Stimulated activated CD8-positive, alpha-beta memory T cell treated with anti-CD3 and anti-CD28 coated beads, Interleukin-7, amount 100 ng/mL, for 24 hours (primary cell): ENCODE measurements at places on chromosomes 11 and 22.

DNA sequence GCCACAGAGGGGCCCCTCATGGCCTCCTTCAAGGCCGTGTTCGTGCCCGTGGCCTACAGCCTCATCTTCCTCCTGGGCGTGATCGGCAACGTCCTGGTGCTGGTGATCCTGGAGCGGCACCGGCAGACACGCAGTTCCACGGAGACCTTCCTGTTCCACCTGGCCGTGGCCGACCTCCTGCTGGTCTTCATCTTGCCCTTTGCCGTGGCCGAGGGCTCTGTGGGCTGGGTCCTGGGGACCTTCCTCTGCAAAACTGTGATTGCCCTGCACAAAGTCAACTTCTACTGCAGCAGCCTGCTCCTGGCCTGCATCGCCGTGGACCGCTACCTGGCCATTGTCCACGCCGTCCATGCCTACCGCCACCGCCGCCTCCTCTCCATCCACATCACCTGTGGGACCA is 10.0 kb downstream of the CXCR5 start:
- no peak for DNase-seq

DNA sequence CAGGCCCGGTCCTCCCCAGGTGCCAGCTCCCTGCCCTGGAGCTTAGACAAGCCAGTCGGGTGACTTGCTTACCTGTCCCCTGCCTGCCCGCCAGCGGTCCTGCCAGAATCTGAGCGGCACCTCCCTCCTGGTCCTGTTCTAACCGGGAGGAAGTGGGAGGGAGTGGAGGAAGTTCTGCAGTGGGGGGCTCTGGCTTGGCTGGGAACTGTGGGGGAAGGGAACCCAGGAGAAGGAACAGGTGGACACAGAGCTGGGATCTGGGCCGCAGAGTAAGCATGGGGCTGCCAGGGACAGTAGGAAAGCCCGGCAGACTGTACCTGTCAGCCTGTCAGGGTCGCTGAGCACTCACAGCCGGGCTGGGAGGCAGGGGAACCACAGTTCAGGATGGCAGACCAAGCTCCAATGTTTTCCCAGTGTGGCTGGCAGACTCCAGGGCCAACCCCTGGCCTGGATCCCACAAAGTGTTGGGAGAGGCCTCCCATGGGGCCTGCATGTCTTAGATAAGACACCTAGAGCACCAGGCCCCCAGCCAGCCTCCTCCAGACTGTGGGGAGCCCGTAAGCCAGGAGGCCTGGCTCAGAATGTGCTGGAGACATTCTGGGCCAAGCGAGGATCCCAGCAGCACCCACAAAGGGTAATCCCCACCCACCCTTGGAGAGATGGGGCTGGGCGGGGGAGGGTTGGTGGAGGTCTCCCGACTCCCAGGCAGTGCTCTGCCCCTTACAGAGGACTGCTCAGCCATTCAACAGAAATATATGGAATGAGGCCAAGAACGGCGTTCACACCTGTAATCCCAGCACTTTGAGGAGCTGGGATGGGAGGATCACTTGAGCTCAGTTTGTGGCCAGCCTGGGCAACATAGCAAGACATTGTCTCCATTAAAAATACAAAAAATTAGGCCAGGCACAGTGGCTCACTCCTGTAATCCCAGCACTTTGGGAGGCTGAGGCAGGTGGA is 2.3 kb downstream of the CYB5R3 start:
- DNase-seq: no peak

GRCh38 chr11:1839924-1840779 is 1.4 kb downstream of the TNNI2 start:
- no peak for DNase-seq

- no peak for DNase-seq
Measured at GRCh38 chr22:22552630-22553029, 6.4 kb downstream of the PRAME start.

- DNase-seq: no peak
Measured at GRCh38 chr22:43136801-43137200, 6.4 kb downstream of the MCAT start.

DNA sequence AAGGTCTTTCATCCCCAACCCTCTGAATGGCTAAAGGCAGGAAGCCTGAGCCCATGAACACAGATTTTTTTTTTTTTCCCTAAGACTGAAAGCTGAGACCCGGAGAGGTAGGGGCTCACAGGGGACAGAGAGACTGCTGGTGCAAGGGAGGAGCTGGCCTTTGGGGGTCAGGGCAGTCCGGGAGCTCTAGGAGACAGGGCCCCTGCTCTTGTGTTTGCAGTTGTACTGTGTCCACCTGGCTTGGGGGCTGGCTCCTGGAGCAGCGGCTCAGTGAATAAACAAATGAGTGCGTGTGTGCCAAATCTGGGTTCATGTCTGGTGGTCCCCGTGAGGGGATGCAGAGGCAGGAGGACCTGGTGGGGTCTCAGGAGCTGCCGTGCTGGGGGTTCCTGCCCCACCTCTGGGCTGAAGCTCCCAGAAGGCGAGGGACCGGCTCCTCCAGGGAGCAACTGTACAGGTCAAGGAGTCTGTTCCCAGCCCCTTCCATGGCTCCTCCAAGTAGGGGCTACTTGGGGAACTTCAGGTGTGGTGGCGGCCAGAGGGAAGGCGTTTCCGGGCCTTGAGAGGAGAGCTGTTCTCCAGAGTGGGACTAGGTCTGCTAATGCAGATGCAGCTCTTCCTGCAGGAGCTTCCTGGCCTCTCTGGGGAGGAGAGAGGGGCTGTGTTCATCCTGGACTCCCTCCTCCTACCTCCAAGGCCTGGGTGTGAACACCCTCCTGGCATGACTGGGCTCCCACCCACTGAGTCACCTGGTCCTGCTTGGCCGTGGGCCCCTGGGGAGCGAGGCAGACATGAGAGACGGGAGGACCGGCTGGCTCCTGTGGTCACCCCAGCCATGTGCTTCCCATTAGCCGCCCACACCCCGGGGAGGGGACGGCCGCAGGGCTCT is 57.6 kb downstream of the FBXO7 start:
- DNase-seq: no peak

GRCh38 chr11:43825217-43825816 is 55.3 kb upstream of the ALKBH3 start:
- DNase-seq: no peak

DNA sequence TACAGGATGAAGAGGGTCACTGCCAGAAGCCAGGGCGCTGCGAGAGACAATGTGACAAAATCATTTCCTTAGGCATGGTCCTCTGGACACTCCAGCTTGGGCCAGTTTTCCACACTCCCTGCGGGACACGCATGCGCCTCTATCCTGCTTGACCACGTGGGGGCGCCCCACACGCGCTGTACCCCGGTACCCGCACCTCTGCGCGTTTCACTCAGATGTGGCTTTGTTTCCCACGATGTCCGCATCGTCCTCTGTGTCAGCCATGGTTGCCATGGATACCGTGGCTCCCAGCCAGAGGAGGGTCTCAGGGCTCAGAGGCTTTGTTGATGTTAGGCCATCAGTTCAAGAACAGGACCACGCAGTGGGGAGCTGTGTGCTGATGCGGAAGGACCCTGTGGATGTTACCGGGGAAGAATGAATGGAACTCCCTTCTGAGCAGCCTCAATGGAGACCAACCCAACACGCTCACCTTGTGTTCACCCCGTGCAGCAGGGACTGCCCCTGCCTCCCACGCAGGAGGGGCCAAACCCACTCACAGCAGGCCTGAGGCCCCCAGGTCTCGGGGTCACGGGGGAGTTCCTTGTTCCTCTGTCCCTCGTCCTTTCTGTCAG is 101.1 kb upstream of the SLC22A12 start:
- DNase-seq: peak; percentile 19

DNA sequence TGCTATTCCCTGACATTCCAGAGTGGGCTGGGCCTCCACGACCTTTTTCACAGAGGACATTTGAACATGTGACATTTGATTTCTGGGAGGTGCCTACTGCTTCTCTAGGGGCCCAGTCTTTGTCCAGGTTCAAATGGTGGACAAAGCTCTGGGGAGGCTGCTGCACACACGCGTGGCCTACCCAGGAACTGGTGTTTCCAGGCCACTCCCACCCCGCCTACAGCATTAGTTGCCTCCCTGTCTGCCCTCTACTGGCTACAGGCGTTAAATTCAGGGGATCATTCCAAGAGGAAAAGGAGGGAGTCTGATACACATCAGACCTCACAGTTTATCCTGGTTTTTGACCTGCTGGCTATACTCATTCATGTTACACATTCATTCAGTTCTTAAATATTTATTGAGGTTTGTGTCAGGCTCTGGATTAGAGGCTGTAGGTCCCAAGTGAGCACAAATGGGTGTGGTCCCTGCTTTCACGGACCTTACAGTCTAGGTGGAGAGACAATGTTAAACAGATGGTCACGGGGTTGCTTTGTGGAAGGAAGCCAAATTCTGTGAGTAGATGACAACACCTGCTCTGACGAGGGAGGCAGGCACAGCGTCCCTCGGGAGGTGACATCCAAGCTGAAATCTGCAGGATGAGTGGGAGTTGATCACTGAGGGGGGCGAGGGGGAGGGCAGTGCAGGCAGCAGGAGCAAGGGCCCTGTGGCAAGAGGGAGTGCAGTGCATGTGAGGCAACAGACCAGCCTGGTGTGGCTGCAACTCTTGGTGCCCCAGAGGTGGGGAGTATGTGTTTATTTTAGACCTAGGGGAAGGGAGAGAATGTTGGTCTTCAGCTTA is 11.8 kb downstream of the TUB start:
- DNase-seq: peak; percentile 22

GRCh38 chr22:23159291-23159630 is 14.0 kb downstream of the RAB36 start:
- no peak for DNase-seq

DNA sequence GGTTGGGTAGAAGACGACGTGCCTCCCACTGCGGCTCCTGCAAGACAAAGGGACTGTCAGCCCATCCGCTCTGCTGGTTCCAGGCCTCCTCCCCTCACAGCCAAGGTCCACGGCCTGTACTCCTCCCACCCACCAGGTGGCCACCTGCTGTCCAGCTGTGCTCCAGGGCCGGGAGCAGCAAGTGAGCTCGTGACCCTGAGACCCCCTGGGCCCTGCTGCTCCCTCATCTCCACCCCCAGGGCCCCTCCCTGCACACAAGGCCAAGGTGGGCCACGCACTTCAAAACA is 27.4 kb downstream of the TSPAN4 start:
- DNase-seq: no peak

DNA sequence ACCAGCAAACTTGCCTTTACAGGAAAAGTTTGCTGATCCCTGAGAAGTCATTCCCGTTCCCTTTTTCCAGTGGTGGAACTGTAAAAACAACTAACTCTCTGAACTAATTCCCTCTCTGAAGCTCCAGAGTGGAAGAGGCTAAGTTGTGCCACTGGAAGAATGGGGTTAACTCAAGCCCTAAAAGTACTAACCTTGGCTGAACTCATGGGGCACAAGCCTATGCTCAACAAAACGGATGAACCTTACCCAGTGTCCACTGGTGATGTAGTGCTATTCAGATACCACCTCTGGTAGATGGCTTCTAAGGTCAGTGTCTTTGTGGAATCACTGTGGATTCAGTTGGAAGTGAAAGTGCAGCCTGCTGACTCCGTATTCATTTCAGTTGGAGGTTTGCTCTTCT is 59.9 kb upstream of the GNAZ start:
- no peak for DNase-seq
